ENCODE measurements at places on chromosomes 1 and 21. TPM values are rescaled to one million over a fixed set of nuclear protein-coding genes. Genes with fewer than 3 reads are reported as not detected.

Gene BACE2
- 23.5 TPM for total RNA-seq

DNA sequence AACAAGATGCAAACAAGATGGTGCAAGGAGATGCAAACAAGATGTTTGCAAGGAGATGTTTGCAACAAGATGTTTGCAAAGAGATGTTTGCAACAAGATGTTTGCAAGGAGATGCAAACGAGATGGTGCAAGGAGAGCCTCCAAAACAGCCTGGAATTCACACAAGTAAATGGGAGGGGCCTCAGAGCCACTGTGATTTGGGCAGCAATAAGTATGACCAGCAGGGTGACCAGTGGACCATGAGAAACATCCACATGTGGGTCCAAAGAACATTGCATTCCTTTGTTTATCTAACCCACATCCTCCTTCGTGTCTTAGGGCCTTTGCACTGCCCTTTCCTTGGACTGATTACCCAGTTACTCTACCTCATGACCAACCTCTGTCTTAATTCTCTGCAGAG is 162.9 kb downstream of the PLPP3 start:
- no peak for DNase-seq

Gene CFAP107
- not detected for total RNA-seq

Gene AMIGO1
- 0.51 TPM for total RNA-seq

DNA sequence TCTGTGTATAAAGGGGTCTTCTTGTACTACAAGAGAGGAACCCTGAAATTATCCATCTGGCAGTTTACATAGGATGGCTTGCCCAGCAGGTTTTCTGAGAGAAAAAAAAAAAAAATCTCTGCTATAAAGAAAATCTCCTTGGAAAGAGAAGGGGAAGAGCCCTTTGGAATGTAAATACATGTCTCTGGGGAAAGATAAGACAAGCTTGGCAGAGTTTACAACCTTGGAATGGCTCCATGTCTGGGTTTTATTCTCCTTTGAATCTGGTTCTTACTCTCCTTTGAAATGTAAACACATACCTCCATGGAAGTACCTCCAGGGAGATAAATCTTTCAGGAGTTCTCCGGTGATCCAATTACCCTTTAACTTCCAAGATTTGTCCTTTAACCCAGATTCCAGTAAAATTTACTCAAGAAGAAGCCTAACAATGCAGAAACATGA is 45.1 kb upstream of the DNAH14 start:
- peak; percentile 44 for DNase-seq

Gene RABIF
- total RNA-seq: 6.4 TPM

Gene VHLL
- total RNA-seq: not detected

DNA sequence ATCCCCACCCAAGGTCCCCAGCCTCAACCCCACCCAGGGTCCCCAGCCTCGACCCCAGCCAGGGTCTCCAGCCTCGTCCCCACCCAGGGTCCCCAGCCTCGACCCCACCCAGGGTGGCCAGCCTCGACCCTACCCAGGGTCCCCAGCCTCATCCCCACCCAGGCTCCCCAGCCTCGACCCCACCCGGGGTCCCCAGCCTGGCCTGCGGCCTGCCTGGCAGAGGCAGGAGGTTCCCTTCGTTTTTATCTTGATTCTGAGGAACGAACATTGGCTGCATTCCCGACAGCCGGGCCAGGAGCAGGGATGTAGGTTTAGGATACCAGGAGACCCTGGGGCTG is 3.4 kb upstream of the PDE9A start:
- no peak for DNase-seq

Gene LRP8
- 43.5 TPM for total RNA-seq

DNA sequence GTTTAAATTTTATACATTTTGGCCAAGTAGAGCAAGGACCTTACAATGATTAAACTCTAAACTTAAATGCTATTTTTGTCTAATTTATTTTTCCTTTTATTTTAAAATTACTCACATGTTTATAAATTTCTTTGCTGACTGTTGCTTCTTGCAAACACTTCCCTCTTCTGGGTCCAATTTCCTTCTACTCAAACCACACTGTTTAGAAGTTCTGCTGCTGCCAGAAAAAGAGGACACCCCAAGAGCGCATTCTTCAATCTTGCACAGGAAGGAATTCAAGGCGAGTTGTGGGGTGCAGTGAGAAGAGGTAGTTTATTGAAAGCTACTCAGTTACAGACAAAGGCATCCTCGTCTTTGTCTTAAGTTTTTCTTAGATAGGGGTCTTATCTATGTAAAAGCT is 88.5 kb upstream of the NEK7 start:
- DNase-seq: no peak

Gene HSD3B1
- total RNA-seq: not detected

GRCh38 chr1:59967780-59968179 is 41.2 kb upstream of the CYP2J2 start:
- DNase-seq: no peak

DNA sequence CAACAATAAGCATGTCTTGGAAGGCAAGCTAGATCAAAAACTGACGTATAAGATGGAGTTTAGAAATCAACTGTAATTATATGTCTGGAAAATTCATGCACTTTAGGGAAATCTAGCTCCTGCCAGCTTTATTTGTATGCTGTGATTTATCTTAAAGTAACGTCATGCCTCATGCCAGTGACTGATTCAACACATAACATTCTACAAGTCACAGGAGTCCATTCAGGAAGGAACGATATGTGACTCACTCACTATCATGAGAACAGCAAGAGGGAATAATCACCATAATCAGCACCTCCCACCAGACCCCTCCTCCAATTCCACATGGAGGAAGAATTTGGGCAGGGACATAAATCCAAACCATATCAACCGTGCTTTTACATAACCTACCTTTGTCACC is 682.4 kb upstream of the ADAMTS5 start:
- no peak for DNase-seq

Gene NLRP3
- not detected for total RNA-seq

GRCh38 chr1:26923711-26924110 is 2.2 kb downstream of the NUDC start:
- DNase-seq: no peak

Gene C1orf87
- total RNA-seq: not detected

Gene KCNJ9
- total RNA-seq: not detected

DNA sequence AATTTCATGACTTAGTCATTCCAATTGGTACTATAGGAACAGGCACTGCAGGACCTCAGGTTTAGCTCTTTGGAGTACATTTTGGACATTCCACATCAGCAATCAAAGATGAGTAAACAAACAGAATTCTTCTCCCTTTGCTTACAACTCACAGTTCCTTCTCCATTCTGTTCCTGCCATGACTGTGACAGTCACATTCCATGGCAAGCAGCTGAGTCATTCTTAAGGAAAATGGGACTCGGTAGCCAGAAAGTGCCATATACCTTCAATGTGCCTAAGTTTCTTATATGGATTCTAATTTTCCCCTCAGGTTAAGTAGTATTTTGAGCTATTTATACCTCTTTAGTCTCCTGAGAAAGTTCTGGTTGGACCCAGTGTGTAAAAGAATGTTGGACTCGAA is 25.6 kb downstream of the CRCT1 start:
- peak; percentile 16 for DNase-seq

Gene HES2
- total RNA-seq: 1.5 TPM

- DNase-seq: no peak
These were observed 533.5 kb downstream of the LTN1 start for GRCh38 chr21:28459193-28459592.

GRCh38 chr21:45087022-45087823 is 12.8 kb downstream of the ADARB1 start:
- DNase-seq: no peak

Gene CFAP74
- total RNA-seq: not detected

DNA sequence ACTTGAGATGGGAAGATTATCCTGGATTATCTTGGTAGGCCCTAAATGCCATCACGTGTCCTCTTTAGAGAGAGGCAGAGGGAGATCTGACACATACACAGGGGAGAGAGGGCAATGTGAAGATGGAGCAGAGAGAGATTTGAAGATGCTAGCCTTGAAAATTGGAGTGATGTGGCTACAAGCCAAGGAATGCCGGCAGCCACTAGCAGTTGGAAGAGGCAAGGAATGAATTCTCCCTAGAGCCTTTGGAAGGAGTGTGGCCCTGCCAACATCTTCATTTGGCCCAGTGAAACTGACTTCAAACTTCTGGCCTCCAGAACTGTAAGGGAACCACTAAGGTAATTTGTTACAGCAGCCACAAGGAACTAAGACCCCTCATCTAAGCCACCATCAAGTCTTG is 8.9 kb upstream of the CAMTA1 start:
- DNase-seq: no peak

Gene STUM
- not detected for total RNA-seq

DNA sequence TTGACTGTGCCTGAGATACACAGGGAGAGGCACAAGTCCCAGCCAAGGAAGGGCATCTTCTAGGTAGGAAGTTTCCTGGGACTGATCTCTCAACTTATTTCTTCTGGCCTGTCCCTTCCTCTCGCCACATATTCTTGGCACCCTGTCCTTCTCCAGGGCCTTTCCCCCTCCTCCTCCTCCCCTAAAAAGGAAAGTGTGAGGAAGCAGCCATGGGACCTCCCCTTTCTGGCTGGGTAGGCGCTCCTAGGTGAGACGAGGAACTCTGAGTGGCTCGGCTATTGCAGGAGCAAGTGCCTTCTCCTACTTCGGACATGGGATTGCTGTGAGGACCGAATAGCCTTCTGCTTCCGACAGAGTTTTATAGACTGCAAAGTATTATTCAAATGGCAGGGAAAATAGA is 15.5 kb upstream of the MTARC2 start:
- DNase-seq: no peak

DNA sequence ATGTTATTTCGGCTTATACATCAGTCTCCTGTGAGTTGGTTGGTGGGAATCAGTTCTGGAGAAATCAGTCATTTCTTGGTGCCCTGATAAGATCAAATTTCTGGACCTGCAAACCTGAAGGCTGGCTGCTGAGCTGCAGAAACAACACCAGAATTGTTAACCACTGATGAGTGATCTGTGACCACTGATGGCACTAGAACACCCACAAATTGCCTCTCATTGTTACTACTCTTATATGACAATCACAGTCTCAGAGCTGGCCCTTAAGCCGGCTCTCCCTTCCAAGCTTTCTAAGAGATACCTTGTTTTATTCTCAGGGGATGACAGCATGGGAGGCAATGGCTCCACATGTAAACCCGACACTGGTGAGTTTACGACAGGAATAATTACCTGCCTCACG is 1.9 kb downstream of the C1orf162 start:
- no peak for DNase-seq

Gene MTARC2
- 8.7 TPM for total RNA-seq

- DNase-seq: no peak
These were observed 248.8 kb upstream of the PBX1 start for GRCh38 chr1:164310166-164310565.

DNA sequence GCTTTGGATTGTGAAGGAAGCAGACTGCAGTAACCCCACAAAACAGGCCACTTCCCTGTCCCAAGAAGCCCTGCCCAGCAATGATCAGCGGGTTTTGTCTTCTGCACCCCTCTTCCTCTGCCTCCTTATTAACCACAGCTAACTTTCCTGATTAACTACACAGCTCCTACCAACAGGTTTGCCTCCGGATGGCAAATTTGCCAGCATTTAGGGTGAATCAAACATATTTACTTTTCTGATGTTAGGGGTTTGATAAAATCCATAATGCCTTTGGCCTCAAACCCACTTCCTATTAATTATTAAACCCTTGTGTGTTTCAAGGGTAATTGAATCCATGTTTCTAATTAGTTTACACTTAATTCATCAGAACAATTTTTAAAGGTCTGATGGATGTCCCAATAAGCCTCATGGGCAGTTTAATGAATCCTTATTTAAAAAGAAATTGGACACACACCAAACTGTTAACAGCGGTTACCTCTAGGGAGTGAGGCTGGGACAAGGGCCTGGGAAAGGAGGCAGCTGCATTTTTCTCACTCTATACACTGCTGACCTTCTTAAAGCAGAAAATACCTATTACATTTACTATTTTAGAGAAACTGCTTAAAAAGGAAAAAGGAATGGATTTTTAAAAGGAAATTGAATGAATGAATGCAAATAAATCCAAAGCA is 91.9 kb downstream of the CSMD2 start:
- DNase-seq: no peak

DNA sequence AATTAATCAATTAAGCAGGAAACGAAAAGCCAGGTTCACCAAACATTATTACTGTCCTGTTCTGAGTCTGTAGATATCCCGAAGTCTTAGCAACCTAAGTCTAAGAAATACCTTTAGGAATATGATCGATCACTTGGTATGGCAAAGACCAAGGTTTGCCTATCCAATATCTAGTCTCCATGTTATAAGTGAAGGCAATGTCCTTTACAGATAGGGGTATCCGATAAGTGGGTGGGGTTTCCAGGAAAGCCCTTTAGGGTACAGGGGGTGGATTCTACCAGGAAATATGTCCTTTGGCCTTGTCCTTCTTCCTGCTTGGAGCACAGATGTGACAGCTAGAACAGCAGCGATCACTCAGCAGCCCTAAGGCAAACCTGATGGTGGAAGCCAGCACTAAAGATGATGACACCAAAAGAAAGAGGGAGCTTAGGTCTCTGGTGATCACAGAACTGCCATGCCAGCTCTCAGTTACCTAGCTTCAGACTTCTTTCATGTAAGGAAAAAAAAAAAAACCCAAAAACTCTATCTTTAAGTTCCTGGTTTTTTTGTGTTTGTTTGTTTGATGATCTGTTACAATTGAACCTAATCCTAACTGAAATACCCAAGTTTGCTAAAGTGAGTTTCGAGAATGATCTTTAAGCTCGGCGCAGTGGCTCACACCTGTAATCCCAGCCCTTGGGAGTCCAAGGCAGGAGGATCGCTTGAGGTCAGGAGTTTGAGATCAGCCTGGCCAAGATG is 40.8 kb downstream of the DSTYK start:
- DNase-seq: no peak

Gene PTGFRN
- 26.4 TPM for total RNA-seq

DNA sequence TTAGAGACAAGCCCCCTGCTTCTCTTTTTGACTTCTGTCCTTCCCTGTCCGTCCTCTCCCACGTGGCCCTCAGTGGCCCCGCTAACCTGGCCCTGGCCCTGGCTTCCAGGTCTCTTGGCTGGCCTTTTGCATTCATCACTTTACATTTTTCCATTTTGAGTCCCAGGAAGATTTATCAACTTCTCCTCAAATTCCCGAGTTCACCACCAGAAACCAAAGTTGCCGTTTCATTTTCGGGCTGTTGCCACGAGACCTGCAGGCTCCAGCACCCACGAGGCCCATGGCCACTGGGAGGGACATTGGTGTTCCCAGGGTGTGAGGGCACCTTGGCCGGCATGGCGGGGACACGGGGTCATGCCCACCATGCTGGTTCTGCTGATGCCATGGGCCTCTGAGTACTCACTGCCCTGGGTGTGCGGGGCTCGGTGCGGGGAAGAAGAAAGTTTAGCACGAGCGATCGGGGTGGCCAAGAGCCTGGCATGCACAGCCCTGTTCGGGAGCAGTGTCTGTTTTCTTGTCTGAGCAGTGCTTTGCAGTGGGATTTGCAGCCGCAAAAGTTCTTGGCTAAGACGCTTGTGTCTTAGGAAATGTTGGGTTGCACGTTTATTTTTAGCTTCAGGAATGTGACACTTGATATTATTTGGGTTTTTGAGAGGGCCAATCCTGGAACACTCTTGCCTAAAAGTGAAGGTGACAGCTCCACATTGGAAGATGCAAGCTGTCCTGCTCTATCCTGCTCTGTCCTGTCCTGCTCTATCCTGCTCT is 40.4 kb upstream of the ADARB1 start:
- DNase-seq: no peak

GRCh38 chr1:61936839-61937238 is 194.6 kb downstream of the PATJ start:
- no peak for DNase-seq
